Femur (tissue), 1 donor: ENCODE measurements at places on chromosomes 5 and 9.

GRCh38 chr9:107693625-107694326 is 204.2 kb upstream of the KLF4 start:
- peak; percentile 35 for DNase-seq

DNA sequence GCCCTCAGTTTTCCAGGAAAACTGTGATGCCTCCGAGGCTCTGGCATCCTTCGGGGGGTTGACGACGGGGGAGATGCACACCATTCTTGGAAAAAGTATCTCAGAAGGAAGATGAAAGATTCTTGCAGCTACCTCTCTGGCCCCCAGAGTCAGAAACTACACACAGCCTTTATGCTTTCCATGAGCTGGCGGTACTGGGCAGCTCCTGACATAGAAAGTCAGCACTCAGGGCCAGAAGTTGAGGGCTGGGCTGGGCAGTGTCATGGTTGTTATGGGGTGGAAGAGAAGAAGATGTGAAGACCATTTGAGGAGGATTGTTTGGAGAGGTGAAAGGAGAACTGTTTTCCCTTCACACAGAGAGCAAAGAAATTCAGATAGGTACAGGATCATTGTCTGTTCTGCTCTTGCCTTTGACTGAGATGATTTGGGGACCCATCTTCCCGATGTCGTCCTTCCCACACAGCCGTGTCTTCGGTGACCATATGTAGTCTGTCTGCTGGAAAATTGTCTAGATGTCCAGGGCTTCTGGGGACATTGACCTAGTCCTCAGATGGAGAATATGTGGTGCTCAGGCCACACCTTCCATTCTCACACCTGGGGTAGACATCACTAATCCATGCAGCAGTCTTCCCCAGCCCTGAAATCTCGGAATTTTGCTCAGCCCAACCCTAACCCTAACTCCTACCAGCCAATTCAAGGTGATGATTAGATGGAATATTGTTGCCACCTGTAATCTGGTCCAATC is 237.1 kb downstream of the CACNA1B start:
- no peak for DNase-seq

DNA sequence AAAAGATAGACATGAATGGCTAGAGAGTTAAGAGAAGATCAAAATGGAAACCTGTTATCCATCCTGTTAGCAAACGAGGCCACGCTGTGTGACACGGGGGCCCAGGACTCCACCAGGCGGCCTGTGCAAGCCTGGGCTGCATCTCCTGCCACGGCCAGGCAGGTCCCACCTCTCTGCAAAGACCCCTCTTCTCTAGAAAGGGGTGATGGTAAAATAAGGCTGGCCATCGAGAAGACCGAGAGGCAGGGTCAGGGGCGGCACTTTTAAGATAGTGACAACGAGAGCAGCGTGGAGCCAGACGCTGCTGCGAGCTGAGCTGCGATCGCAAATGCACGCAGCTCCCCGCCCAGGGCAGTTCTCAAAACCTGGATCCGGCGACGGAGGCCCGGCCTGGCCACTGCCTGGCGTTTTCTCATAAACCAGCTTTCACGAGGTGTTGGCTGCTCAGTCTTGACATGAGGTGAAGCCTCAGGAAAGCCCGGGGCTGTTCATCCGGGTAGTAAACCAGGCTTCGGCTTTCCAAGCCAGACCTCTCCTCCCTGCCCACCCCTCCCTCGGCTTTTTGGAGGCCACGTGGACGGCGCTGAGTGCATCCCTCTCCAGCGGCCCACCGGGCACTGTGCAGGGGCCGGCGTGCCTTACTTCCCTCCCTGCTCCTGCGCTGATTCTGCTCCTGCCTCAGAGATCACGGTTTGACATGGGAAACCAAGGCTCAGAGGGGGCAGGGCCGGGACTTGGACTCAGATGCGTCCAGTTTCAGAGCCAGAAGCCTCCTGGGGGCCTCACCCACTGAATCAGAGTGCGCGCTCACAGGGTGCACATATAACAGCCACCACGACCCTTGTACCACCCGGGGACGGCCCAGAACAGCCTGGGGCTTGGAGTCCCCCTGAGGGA is 151.6 kb upstream of the PHYKPL start:
- peak; percentile 44 for DNase-seq

- peak; percentile 72 for DNase-seq
Observed at GRCh38 chr9:126615245-126615790, 1.6 kb downstream of the LMX1B start.

GRCh38 chr9:81879501-81879916 is 48.7 kb upstream of the SPATA31D4 start:
- DNase-seq, result no peak

DNA sequence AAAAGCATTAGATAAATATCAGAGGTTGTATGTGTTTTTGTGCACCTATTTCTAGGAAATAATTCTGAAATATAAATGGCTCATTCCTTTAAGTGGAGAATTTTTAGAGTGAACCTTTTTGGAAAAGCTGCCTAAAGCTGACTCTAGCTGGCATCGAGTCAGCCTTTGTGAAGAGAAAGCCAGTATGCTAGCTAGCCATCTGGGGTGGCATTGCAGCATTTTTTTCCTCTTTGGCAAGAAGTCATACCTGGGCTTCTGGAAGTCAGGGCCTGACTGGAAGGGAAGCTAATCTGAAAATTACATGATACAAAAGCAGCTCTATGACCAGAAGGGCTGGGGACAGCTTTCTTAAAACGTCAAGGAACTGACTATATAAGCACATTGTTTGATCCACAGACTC is 19.7 kb downstream of the ANP32B start:
- DNase-seq, result no peak
